ENCODE measurements at places on chromosomes 13 and 19.

DNA sequence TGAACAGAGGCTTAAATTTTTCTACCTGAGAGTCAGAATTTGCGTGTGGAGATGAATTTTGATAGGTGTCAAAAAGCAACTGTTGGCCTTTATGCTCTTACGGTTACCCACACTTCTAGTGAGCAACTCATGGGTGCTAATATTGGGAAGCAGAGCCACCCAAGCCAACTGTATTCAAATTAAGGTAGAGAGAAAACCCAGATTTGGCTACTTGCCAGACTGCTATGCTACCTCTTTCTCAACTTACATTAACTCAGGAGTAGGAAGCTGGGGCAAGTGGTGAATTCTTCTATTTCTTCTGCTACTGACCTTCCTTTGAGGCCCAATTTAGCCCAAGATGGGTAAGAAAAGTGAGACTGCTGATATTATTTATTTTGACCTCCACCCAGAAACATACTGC, 83.9 kb downstream of the OLFM4 start:
- DNase-seq = no peak

GRCh38 chr19:47755065-47755761, 9.9 kb downstream of the NOP53 start:
- DNase-seq = no peak

GRCh38 chr19:1016647-1017114, 4.2 kb downstream of the TMEM259 start:
- DNase-seq = no peak

DNA sequence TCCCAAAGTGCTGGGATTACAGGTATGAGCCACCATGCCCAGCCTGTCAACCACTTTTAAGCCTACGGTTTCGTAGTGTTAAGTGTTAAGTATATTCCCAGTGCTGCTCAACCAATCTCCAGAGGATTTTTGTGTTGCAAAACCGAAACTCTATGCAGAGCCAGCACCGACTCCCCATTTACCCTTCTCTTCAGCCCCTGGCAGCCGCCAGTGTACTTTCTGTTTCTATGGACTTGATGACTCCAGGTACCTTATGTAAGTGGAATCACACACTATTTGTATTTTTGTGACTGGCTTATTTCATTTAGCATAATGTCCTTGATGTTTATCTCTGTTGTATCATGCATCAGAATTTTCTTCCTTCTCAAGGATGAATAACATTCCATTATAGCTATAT, 1.1 kb downstream of the SULT2A1 start:
- DNase-seq = no peak

GRCh38 chr13:20288561-20288960, 56.4 kb upstream of the GJB6 start:
- DNase-seq = no peak

- no peak for DNase-seq
Measured at GRCh38 chr13:76048675-76049375, 412.7 kb downstream of the LMO7 start.

- DNase-seq = no peak
Measured at GRCh38 chr13:75202981-75203380, 279.0 kb downstream of the TBC1D4 start.

- DNase-seq = no peak
Measured at GRCh38 chr13:33953781-33954180, 135.8 kb downstream of the RFC3 start.

- DNase-seq = no peak
Measured at GRCh38 chr13:23637829-23638228, 67.6 kb downstream of the TNFRSF19 start.

- no peak for DNase-seq
Measured at GRCh38 chr19:743168-743687, 7.7 kb upstream of the MISP start.

DNA sequence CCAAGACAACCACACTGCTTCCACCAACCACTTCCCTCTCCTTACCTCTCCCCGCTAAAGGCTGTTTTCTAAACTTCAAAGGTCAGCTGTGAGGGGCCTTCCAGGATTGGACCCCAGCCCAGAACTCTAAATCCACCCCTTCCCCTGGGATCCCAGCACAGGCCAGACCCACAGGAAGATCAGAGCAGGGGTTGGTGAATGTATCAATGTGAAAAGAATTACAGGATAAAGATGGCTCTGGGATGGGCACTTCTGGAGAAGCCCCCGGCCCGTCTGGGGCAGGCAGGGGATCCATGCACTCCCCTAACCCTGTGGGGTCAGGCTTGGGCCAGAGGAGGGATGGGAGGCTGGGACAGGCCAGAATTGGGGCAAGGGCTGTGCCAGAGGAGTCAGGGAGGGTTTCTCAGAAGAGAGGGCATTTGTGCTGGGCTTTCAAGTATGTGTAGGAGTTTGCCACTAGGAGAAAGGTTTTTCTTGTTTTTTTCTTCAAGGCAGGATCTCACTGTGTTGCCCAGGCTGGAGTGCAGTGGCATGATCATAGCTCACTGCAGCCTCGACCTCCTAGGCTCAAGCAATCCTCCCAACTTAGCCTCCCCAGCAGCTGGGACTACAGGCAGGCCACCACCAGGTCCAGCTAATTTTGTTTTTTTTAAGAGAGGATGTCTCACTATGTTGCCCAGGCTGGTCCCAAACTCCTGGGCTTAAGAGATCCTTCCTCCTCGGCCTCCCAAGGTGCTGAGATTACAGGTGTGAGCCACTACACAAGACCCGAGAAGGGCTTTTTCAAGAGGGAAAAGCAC, 1.0 kb upstream of the MEF2B start:
- DNase-seq = no peak

- no peak for DNase-seq
Measured at GRCh38 chr13:90533866-90534265, 813.6 kb upstream of the MIR17HG start.

GRCh38 chr13:51298812-51299211, 40.7 kb upstream of the SERPINE3 start:
- no peak for DNase-seq

- no peak for DNase-seq
Measured at GRCh38 chr13:23159760-23160637, 20.8 kb upstream of the SGCG start.

- no peak for DNase-seq
Measured at GRCh38 chr13:102017248-102017647, 384.6 kb downstream of the FGF14 start.

DNA sequence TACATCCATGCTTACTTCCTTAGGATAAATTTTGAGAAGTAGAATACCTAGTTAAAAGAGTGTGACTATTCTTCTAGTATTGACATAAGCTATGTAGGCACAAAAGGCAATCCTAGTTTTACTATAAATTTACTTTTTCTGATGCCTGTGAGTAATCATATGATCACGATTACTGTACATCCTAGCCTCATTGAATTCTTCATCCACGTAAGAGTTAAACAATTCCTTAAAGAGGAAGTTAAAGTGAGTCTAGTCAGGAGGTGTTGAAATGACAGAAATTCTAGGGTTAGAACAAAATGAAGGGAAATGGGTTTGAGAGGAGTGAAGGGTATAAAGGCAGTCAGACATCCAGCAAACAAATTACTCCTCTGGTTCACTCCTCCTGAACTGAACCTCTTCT, at the start of gene ACOD1:
ACOD1 (plus strand) TSS at position 363 of the 400 bp plus-strand sequence. CDS start 48 bp downstream, outside the sequence.
- DNase-seq = no peak

DNA sequence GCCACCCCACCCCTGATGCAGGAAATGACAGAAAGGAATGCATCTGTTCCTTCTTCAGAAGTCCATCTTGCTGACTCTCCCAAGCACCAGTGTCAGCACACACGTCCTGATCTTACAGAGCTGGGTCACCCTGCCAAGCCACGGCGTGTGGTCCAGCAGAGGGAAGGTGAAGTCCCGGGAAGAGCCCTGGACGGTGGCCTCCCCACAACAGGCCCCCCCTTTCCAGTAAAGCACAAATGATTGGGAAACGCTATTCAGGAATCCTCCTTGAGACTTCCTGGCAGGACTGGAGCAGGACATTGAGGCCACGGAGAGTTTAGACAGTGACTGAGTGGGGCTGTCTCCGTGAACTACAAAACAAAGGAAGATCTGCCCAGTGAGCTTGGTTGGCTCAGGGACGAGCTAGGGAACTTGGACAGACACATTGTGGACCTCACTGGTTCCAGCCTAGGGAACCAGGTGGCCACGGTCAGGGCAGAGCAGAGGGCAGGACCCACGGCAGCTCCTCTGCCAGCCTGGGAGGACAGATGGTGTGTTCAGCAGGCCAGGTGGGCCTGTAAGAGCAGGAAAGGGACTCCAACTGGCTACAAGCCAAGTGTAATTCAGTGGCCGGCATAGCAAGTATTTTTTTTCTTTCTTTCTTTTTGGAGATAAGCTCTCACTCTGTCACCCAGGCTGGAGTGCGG, 41.7 kb downstream of the ELL start:
- no peak for DNase-seq

- DNase-seq = no peak
Measured at GRCh38 chr19:19740755-19741154, 7.8 kb upstream of the ZNF14 start.

GRCh38 chr19:19348266-19348665, 27.6 kb downstream of the MAU2 start:
- DNase-seq = no peak

DNA sequence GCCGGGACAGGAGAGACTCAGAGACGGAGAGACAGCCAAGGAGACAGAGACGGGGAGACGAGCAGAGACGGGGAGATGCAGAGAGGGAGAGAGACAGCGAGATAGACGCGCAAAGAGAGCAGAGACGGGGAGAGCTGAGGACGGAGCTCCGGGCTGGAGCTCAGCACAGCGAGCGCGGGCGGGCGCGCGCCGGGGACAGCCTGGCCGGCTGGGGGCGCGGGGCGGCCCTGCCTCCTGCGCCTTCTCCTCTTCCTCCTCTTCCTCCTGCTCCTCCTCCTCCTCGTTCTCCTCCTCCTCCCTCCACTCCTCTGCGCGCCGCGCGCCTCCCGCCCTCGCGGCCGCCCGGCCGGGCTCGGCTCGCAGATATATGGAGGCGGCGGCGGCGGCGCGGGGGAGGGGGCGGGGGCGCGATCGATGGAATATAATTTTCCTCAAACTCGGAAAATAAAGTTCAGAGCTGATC, at the start of gene ERFL:
ERFL (minus strand) TSS at position 229 of the 463 bp plus-strand sequence. CDS start 15,530 bp downstream, outside the sequence.
- no peak for DNase-seq

DNA sequence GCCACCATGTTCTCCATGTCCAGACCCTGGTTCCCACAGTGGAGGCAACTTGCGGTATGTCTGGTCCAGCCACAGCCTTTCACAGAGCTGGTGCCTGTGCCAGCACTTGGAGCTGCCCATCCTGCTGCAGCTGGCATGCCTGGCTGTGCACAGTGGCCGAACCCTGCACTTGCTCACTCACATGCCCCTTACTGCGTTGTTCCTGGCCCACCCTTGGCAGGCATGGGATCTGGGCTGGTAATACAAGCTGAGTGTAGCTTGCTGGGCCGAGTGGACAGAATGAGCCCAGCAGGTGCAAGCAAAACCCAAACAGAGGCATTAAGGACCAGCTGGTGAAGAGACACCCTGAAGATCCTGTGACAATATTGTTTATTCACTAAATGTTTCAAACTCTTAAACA, 583.9 kb upstream of the SLITRK6 start:
- DNase-seq = no peak
